ENCODE measurements at places on chromosomes 4 and X. TPM values are rescaled to one million over a fixed set of nuclear protein-coding genes. Genes with fewer than 3 reads are reported as not detected.

SPATA4 gene
- 0.34 TPM for polyA plus RNA-seq

PDZD4 gene
- polyA plus RNA-seq: 1.9 TPM

NIPAL1 gene
- 2.0 TPM for polyA plus RNA-seq

NEIL3 gene
- polyA plus RNA-seq: 3.6 TPM

DNA sequence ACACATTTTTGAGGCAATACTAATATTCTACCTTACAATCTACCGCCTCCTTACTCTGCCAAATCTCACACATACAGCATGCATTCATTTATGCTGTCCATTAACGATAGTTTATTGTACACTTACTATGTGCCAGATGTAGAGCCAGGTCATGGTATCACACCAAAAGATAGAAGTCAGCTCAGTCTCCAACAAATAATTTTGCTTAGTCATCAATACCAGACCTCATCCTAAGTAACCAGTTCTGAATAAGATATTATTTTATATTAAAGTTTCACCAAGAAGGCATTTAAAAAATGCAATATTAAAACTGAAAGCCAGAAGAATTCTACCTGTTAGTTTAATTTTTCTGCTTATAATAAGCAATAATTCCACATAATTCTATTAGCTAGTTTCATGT is 60.6 kb upstream of the TTC29 start:
- DNase-seq: no peak

- DNase-seq: no peak
Measured at GRCh38 chr4:24768604-24769003, 26.8 kb upstream of the SOD3 start.

DNA sequence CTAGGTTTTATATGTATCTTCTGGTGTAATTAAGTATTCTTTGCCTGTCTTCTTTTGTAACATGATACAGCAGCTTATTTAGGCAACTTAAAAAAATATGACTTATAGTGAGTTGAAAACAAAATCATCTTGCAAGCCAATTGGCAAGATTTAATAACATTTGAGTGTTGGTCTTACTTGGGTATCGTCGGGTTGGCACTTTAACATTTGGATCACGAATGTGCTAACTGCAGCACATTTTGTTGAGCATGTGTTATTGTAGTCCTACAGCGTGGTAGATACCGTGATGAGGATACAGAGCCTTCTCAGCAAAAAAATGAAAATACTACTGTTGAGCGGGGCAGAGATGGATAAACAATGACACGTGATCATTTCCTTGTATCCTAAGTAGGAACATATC is 295.3 kb downstream of the ARHGAP10 start:
- no peak for DNase-seq

GRCh38 chrX:129496625-129497024 is 26.7 kb downstream of the SMARCA1 start:
- DNase-seq: no peak

All from SK-N-SH (cell line).